Stimulated activated effector memory CD8-positive, alpha-beta T cell treated with anti-CD3 and anti-CD28 coated beads, Interleukin-12 subunit alpha, Interleukin-12 subunit beta, amount 100 ng/mL, for 72 hours (primary cell): ENCODE measurements at places on chromosomes 3 and 15.

DNA sequence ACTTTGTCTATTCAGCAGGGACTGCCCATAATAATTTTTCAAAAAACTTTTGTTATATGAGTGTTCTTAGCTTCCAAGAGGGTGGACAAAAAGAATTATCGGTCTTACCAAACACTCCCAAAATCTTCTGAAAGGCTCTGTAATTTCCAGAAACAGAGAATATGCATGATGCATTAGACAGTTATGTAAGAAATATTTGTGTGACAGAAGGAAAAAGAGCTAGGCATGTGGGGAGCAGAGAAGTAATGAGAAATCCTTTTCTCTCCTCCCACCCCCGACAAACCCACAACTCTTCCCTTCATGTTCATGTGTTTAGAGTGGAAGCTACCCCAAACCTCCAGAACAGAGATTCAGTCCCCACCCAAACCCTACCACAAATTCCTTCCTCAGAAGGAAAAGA is 86.8 kb downstream of the MYO5A start:
- no peak for DNase-seq

DNA sequence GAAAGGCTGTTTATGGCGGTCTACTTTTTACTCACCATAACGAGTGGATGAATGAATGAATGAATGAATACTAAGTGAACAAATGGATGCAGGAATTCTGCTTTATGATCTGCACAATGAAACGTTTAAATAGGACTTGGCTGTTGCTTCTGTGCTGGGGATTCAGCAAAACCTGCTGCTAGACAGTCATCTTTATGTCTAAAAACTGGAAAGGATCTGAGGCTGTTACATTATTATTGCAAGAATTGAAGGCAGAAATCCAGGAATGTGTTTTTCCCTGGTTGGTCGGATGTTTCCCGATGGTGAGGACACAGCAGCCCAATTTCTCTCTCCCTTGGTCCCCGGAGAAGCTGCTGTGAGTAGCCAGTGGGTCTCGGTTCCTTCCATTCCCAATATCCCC is 94.2 kb downstream of the GABRG3 start:
- no peak for DNase-seq

GRCh38 chr3:15553749-15554148 is 32.2 kb upstream of the COLQ start:
- DNase-seq: no peak

DNA sequence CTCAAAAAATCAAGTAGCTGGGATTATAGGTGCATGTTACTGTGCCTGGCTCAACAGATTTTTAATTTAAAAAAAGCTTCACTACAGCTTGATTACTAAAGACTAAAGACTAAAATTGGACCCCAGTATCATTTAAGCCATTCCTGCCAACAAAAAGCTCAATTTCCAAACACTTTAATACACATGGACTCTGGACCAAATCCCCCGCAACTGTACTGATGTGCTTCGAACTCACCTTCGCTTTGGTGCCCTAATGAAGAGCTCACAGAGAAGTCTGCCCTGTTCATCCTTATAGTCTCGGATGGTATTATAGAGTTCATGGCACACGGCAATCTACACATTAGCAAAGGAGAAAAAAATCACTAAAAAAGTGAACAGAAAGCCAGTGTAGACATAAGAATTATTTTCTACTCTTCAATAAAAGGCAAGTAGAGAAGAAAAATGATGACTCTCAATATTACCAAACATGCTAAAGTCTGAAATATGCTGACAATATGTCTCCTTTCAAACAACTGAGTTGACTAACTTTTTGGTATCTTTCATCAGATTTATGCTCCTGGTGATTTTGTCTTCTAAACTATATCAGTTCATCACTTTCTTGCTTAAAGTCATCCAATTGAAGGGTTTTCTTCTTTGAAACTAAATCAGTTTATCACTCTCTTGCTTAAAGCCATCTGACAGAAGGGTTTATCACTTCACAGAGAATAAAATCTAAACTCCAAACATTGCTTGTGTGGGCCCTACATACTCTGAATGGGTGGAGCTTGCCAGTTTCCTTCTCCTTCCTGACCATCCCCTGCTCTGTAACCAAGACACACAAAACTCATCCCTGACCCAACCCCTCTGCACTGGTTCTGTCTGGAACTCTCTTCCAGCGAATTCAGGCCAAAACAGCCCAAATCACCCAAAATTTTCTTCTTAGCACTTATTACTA is 7.2 kb downstream of the PBRM1 start:
- DNase-seq: no peak

DNA sequence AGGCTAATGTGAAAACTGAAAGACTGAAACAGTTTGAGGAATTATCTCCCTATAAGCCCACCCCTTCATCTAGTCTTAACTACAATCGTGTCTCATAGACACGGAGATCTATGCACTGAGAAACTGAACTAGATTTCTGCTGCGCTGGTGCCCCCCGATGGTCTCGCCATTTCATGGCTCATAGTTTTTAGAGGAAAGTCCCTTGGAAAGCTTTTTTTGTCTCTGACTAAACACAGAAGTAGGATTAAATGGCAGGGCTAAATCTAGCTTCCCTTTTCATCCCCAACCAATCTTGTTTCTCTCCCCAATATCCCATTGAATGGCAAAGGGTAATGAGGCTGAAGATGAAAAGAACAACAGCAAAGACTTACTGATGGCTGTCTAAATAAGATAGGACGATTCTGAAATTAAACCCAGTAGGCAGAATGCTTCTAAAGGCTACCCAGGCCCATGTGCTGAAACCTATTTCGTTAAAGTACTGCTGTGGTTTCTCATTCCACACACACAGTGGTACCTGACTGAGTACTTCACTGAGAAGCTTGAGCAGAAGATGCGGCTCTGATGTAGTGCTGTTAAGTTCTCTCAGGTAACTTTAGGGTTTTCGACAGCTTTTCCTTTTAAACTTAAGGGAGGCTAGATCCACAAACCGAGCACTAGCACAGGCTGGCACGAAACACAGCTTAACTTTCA is 142.7 kb downstream of the GADL1 start:
- no peak for DNase-seq

DNA sequence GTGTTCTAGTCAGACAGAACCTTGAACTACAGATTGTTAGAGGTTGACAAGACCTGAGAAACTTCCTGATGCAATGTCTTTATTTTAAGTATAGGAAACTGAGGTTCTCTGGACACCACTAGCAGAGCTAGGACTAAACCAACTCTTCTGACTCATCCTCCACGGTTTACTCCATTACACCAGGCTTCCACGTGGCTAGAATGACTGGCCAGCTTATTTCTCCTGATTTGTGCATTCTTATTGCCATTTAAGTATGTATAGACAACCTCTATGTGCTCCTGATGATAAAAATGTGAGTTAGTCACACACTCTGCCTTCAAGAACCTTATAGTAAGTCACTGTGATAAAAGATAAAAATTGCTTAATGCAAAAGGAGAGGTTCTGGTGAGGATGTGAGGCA is 182.7 kb downstream of the MEX3B start:
- DNase-seq: no peak

GRCh38 chr3:167992381-167992780 is 103.3 kb downstream of the GOLIM4 start:
- DNase-seq: no peak

DNA sequence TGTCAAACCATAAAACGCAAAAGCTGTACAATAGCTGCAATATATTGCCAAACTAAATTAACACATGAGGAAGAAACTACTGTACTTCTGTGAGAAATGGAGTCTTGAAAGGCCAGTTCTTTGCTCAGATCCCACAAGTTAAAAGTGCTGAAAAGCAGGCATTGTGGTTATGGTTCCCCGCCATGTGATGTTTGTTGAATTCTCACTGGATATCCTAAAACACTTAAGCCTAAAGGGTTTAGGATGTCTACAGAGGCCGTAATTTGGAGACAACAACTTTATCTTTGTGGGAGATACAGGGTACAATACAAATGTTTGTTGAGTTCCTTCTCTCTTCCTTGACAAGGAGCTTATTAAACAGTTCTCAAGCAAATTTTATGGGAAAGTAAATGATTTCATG is 53.2 kb downstream of the TMEM212 start:
- DNase-seq: no peak

GRCh38 chr3:43932921-43933320 is 242.2 kb downstream of the ABHD5 start:
- no peak for DNase-seq

GRCh38 chr3:101950510-101950909 is 101.2 kb downstream of the NFKBIZ start:
- DNase-seq: no peak

DNA sequence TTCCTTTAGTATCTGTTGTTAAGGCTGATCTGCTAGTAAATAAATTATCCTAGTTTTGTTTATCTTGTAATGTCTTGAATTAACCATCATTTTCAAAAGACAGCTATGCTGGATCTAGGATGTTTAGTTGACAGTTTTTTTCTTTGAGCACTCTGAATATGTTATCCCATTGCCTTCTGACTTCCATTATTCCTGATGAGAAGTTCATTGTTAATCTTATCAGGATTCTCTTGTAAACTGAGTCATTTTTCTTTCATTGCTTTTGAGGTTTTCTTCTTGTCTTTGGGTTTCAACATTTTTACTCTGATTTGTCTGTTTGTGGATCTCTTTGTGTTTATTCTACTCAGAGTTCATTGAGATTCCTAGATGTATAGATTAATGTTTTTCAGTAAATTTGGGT is 157.7 kb downstream of the WNT7A start:
- DNase-seq: no peak

DNA sequence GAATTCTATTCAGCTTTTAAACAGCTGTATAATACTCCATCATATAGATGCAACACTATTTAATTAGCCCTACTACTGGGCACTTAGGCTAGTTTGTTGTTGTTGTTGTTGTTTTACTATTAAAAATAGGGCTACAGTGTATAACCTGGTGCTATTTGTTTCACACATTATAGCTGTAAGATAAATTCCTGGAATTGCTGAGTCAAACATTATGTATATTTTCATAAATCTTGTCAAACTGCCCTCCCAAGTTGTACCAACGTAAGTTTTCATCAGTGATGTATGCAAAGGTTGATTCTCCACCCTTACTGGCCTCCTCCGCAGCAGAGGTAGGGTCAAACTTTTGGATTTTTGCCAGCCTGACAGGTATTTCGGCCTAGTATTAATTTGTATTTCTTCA is 3.8 kb upstream of the CEMIP start:
- DNase-seq: no peak

DNA sequence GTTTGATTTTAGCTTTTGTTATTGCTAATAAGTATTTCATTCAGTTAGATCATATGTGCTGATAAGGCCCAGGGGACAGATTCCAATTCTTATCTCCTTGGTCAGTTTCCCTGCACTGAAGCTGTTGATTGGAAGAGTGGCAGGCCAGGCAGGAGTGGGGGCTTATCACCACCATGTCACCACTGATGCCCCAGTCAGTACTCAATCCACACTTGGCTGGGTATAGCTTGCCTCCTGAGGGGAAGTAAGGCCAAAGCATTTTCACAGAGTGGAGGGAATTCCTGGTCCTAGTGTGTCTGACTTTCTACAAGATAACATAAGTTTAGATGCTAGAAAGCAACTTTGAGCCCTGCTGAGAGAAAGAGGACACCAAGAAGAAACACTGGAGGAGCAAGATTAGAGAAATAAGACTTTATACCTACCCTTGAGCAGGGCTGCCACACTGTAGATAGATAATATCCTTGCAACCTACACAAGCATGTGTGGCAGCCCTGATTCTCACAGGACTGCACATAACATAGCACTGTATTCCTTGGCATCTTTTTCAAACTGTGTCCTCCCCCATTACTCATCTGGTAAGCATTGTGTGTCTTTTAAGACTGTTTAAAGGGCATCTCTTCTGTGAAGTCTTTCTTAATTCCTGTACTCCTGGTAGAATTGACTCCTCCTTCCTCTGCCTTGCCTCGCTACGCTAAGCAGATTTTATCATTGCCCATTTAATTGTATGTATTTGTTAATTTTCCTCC is 24.3 kb downstream of the OXNAD1 start:
- no peak for DNase-seq

DNA sequence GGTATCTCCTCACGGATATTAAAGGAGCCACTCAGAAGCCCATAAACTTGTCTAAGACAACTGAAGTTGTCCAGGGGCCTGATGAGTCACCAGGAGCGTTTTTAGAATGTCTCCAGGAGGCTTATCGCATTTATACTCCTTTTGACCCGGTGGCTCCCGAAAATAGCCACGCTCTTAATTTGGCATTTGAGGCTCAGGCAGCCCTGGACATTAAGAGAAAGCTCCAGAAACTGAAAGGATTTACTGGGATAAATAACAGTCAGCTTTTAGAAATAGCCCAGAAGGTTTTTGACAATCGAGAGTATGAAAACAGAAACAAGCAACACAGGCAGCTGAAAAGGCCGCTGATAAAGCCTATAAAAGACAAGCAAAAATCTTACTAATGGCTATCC is 4.1 kb downstream of the DET1 start:
- DNase-seq: no peak

- no peak for DNase-seq
Measured at GRCh38 chr15:92901072-92901761, 1.1 kb downstream of the CHD2 start.

- no peak for DNase-seq
Measured at GRCh38 chr15:79938143-79938542, 32.9 kb downstream of the BCL2A1 start.

GRCh38 chr15:44186705-44187104 is 8.4 kb downstream of the FRMD5 start:
- DNase-seq: no peak

DNA sequence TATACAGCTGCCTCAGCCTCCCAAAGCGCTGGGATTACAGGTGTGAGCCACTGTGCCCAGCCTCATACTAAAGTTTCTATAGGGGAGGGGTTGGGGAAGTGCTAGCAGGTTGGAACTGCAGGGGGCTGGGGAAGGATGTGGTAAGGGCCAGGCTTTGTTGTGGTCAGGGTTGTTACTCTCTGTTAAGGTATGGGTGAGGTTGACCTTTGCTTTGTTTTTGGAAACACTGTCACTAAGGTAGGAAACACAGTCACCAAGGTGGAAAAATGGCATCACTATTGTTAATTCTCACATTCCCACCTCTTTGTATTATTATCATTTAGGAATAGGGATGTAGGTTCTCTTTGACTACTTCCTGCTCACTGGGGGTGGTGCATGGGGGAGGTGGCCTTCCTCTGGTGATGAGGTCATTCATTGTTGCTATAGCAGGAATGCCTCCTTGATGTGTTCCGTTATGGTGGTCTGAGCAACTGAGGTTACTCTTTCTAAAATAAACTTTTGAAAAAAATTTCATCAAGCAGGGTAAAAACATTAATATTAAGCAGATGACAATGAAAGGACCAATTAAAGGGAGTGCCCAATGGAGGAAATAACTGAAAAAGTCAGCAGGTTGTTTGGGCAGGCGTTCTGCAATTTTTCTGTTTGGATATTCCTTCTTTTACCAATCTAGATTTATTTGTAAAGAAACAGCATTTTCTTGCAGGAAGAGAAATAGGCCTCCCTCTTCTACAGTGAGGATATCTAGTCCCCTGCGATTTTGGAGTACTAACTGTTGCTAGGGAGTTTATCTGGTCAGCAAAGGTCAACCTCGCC is 150.5 kb downstream of the WDR76 start:
- no peak for DNase-seq

DNA sequence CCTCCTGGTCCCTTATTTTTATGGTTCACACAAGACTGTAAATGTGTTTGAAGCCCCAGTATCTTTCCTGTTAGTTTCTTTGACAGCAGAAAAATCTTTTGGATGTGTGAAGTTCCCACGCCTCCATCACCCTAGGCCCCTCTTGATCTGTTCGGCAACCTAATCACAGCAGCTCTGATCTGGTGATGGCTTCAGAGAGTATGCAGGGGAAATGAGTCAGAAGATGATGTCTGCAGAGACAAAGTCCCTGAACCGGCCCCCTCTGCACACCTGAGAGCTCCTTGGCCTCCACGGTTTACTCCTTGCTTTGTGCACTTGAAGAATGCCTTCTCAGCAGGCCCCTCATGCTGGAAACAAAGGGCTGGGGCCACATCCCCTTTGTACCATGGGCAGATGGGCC is 63.5 kb downstream of the CLDN11 start:
- no peak for DNase-seq

GRCh38 chr15:92018535-92019239 is 165.2 kb downstream of the SLCO3A1 start:
- no peak for DNase-seq
